Hematopoietic multipotent progenitor cell treated with erythropoietin and hydrocortisone succinate and interleukin-3 and kit ligand, for 6 days (in vitro differentiated cells): ENCODE measurements at places on chromosomes 7 and 10.
A peak's percentile ranks its signal among the peaks of the same experiment; 100 is the strongest.

- no peak for DNase-seq
Measured at GRCh38 chr10:127346604-127347003, 150.2 kb upstream of the INSYN2A start.

GRCh38 chr10:31912289-31912688 is 16.3 kb downstream of the ARHGAP12 start:
- DNase-seq = peak; percentile 27

- no peak for DNase-seq
Measured at GRCh38 chr7:92402920-92403759, 44.1 kb upstream of the GATAD1 start.

DNA sequence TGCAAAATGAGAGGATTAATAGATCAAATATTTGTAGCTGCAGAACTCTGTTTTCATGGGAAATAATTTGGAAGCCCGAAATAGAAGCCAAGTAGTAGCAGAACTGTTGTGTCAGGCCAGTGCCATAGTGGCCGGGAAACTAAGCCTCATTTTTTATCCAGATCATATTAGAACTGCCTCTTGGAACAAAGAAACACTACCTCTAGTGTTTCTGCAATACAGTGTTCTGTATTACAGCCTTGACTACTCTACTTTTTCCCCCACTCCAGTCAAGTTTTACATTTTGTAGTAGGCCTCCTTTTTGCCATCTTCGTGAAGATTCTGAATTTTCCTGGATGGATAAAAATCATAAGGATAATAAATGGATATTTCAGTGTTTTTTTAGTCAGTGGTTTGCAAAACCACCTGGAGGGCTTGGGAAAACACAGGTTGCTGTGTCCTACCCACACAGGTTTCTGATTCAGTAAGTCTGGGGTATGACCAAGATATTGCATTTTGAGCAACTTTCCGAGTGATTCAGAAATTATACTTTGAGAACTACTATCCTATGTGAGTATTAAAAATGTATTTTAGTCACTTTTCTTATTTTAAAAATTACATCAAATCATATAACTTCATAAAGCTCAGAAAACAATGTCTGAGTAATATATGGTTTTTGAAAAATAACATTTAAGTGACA is 326.2 kb upstream of the KAT6B start:
- no peak for DNase-seq

GRCh38 chr7:130560972-130561371 is 69.1 kb downstream of the MEST start:
- DNase-seq = peak; percentile 63

DNA sequence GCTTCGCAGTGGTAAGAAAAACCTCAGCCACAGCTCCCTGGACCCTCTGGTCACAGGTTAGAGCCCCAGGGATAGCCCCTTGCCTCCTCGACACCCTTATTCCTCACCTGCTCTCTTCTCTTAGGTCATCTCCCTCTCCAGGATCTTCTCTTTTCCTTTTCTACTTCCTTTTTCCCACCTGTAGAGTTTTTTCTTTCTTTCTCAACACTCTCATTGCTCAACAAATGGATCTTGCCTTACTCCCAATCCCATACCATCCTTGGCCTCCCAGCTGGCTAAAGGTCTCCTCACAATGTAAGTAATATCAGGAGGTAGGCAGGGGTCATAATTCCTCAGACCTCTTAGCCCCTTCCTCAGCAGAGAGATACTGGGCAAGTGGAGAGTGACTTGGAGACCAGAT is 17.2 kb downstream of the WNT8B start:
- no peak for DNase-seq

- DNase-seq = no peak
Measured at GRCh38 chr7:154287356-154287755, 235.2 kb downstream of the DPP6 start.

- no peak for DNase-seq
Measured at GRCh38 chr7:145779140-145779539, 337.5 kb upstream of the CNTNAP2 start.

- DNase-seq = no peak
Measured at GRCh38 chr7:108589874-108590273, 20.2 kb downstream of the DNAJB9 start.

GRCh38 chr7:65276822-65277221 is 96.8 kb upstream of the ZNF92 start:
- no peak for DNase-seq

DNA sequence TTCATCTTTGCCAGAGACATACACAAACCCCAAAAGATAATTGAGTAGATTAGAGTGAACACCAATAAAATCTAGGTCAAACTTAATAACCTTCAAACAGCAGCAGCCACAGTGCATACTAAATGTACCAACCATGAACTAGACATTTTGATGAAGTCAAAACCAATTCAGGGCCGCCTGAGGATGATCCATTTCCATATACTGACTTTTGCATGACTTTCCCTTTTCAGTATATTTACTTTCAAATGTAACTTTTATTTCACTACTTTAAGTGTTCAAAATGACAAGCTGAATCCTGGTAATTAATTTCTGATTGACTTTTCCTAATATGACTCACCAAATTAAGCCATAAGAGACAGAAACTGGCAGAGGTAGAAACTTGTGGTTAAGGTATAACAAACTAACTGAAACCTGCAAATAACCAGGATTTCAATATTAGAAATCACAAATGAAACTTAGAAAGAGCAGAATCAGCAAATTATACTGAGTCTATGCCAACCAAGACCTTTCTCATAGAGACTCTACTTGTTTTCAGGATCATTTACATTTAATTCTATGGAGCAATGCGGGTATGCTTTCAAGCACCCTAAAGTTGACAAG is 171.9 kb upstream of the LRRN3 start:
- no peak for DNase-seq

- DNase-seq = no peak
Measured at GRCh38 chr10:7192061-7192460, 218.8 kb downstream of the SFMBT2 start.

DNA sequence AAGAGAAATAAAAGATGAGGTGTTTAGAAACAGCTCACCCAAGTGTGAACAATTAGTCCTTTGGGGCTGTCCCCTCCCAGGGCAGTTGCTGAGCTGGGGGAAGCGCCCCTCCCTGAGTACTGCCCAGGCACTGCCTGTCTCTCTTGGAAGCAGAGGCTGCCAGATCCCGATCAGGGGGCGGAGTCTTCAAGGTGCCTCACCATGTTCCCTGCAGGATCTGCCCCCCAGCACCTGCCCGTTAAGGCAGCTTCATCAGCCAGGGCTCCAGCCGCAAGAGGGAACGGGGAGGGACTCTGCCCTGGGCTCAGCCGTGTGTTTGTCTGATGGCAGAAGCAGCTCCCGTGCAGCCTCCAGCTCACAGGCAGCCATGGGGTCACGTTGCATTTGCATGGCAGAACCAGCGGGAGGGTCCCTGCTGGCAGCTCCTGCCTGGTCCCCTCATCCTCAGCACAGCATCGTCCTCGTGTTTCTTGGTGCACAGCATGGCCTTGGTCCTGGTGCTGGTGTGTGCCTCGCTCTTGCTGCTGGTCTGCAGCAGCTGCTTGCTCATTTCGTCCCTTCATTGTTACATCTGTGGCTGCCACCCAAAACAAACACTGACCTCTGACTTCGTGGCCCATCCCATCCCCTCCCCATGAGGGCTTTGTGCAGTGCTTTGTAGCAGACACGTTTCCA is 10.7 kb upstream of the DPYSL4 start:
- no peak for DNase-seq

GRCh38 chr10:110460111-110460809 is 37.4 kb upstream of the DUSP5 start:
- peak; percentile 33 for DNase-seq

DNA sequence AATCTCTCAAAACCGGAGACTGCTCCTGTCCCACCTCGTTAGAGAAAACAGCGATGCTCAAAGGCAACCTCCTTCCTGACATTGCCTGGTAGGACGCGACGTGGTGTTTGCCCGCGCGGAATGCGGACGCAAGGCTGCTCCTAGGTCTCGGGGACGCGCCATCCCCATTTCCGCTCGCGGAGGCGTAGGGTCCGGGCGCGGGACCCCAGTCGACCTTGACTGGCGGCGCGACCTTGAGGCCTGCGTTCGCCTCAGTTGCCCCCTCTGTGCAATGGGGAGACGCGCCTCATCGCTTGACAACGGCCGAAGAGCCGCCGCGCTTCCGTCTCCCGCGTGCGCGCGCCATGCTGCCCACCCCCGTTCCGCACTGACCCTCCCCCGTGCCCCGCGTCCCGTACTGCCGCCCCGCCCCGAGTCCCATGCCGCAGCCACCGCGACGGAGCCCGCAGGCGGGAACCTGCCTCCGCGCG is 412 bp upstream of the PPIA start:
- peak; percentile 74 for DNase-seq

DNA sequence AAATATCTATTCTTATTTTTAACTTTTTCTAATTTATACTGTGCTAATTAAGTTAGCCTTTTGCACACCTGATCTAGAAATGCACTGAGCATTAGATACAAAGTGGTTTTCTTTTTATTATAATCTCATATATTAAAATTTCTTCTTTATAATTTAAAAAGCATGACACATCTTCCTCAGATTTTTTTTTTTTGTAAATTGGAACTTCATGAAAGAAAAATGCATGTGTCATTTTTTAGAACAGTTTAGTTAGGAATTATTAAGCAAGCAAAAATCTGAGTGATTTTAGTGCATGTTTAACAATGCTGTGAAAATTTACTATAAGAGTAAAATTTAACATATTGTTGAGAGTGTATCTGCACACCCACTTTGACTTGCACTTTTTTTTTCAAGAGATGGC is 367.9 kb downstream of the TFEC start:
- no peak for DNase-seq

- peak; percentile 72 for DNase-seq
Measured at GRCh38 chr10:95813054-95813685, 57.2 kb downstream of the ENTPD1 start.

- no peak for DNase-seq
Measured at GRCh38 chr7:98877692-98878364, 504 bp upstream of the TRRAP start.

- DNase-seq = peak; percentile 49
Measured at GRCh38 chr10:30158325-30158960, 99.1 kb upstream of the JCAD start.

DNA sequence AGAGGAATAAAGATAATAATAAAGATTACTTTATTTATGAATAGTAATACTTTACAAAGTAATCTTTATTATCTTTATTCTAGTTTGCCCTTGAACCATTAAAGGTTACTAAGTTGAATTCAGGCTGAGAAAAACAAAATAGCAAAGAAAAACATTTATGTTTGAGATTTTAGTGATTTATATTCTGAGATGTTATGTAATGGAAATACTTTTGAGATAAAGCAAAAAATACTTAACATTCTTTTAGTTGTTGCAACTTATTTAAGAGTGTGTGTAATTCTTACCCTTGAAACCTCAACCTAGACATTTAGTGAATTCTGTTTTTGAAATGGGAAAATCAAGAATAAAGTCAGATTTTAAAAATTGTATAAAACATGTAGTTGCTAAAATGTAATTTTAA is 40.0 kb downstream of the MINPP1 start:
- DNase-seq = no peak

- DNase-seq = no peak
Measured at GRCh38 chr7:149220534-149220933, 18.9 kb upstream of the ZNF212 start.

DNA sequence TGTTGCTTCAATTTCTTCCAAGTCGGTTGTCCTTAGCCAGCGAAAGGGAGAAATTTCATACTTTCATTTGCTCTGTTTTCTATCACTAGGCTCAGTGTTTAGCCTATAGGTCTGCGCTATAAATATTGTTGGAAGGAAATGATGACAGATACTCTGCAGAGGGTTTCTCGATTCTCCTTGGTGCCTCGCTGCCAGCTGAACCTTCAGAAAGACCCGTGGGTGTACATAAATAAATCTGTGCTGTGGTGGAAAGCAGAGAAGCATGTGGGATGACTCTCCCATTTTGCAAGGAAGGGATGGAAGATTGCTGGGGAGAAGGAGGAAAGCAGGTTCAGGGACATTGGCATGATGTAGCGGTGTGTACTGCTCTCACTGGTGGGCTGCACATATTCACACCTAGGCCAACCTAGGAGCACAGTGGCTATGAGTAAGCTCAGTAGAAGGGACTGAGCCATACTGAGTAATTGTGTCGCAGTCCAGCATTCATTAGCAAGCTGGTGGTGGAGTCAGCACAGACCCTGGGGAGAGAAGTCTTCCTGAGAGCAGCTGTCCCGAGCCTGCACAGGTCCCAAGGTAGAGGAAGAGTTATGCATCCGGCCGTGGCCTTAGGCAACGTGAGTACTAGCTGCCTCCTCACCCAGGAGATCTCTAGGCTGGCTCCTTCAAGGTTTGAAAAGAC is 50.5 kb downstream of the PNLIPRP3 start:
- DNase-seq = no peak

DNA sequence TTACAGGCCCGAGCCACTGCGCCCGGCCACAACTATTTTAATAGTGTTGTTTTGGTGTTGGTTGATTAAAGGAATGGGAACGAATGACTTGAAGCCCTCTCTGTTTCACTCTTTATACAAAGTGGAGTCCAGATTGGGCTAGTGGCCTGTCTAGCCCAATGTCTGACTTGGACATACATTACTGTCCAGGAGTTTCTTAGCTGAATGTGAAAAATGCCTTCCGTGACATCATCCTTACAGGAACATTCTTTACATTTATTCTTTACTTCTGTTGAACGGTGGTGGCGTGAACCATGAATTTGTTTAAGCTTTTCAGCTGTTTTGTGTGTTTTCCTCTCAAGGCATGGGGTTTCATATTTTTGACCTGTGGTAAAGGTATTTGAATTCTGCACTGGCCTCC is 67.9 kb downstream of the DAGLB start:
- DNase-seq = no peak

GRCh38 chr10:36324831-36325230 is 682.7 kb upstream of the FZD8 start:
- DNase-seq = no peak

DNA sequence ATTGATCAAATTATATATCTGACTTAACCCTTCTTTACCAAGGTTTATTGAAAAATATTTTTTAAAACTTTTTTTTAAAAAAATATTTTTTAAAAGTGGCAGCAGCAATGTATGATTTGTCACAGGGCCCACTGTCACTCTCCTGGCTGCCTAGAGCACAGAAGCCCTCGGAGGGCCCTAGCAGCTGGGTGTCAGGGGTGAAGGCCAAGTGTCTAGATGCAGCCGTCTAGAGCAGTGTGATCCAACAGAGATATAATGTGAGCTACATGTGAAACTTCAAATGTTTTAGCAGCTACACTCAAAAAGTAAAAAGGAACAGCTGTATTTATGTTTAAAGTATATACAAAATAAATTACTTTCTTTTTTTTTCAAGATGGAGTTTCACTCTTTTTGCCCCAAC is 112.7 kb downstream of the ARHGAP22 start:
- peak; percentile 52 for DNase-seq

DNA sequence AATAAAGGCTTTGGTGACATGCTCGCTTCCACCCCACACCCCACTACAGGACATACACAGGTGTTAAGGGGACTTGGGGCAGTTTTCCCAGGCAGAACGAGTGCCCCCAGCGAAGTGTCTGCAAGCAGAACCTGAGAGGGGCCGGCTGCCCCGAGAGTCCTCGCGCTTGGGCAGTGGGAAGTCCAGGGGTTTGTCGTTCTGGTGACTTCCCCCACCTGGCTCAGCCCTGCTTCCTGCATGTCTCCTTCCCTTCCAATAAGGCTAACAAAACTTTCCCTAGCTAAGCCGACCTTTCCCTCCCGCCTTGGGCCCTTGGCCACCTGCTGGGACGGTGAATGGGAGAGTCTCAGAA is 916 bp downstream of the VWA2 start:
- DNase-seq = no peak
